Type B pancreatic cell (in vitro differentiated cells): ENCODE measurements at places on chromosomes 6 and 20.
A peak's percentile ranks its signal among the peaks of the same experiment; 100 is the strongest.

GRCh38 chr6:26468829-26469228, 11.1 kb downstream of the BTN2A1 start:
- DNase-seq = no peak

DNA sequence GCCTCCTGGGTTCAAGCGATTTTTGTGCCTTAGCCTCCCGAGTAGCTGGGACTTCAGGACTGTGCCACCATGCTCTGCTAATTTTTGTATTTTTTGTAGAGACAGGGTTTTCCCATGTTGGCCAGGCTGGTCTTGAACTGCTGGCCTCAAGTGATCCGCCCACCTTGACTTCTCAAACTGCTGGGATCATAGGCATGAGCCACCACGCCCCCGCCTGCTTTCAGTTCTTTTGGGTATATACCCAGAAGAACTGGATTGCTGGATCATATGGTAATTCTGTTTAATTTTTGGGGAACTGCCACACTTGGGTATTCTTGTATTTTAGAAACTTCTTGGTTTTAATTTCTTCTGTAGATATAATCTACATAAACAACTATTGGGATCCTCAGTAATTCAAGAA, 17.0 kb downstream of the CDS2 start:
- no peak for DNase-seq

GRCh38 chr6:9204171-9204570, 768.8 kb upstream of the SLC35B3 start:
- no peak for DNase-seq

GRCh38 chr6:17390276-17390675, 3.1 kb upstream of the CAP2 start:
- DNase-seq = no peak

DNA sequence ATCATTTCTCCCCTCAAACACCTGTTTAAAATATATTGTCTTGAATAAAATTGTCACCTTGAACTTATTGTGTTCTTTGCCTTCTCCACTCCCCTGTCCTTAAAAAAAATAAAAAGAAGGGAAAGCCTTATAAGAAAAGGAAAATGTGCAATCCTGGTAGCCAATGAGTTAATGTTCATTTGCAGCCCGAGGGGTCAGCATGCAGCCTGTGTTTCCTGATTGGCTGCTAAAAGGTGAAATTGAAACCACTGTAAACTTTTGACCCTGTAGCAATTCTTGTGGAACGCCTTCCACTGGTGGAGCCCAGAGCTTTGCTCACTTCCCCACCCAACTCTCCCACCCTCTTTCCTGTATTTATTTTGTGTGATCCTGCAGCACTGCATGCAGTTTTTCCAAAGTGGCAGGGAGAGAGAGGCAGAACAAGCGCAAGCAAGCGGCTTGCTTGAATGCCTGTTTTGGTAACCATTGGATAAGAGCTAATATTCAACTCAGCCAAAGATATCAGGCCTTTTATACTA, 74.9 kb downstream of the NCOA3 start:
- DNase-seq = peak; percentile 73

GRCh38 chr6:147057705-147058342, 146.4 kb upstream of the STXBP5 start:
- no peak for DNase-seq

DNA sequence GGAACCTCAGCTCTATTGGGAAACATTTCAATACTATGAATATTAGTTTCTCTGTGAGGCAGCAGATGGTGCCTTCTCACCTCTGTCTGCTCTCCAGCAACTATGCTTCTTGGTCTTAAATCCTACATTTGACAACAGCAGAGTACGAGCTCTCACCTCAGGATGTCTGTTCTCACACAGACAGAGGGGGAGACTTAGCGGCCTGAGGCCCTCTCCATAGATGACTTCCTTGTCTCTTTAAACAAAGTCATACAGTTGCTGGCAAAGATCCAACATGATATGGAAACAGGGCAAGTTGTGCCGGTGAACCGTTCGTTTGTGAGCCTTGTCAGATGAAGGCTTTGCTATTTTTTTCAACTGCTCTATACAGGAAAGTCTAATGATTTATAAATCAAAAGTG, 43.7 kb upstream of the GABRR1 start:
- DNase-seq = peak; percentile 53

DNA sequence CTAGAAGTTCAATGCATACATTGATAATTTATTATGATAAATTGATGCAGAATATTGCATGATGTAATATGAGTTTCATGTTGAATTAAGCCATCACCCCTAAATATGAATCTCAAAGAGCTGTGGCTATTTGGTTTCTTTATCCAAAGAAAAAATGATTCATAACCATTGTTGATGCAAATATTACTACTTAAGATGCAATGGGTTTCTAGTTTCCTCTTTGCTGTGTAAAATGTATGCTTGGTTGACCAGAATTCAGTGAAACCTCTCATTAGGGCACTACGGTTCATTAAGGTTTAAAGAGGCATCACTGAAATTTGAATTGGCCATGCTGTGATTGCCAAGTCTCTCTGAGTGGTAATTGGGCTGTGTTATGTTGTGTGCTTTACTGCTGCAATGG, 492.5 kb upstream of the FLRT3 start:
- no peak for DNase-seq

- no peak for DNase-seq
These were observed 109.2 kb upstream of the RALGAPA2 start for GRCh38 chr20:20821484-20822260.

DNA sequence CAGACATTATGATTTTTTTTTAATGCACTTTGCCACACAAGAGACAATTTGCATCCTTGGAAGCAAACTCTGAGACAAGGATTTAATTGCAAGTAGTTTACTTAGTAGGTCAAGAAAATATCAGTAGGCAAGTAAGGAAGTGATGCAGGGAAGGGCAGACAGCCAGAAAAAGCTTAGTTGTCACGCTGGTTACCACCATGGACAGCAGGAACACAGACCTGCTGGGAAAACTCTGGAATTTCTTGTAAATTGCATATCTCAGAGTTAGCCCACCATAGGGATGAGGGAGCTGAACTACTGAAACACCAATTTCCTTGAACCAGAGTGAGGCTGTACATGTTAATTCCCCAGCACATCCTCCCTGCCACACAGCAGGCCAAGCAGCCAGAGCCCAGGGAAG, 92.7 kb downstream of the L3MBTL3 start:
- no peak for DNase-seq

DNA sequence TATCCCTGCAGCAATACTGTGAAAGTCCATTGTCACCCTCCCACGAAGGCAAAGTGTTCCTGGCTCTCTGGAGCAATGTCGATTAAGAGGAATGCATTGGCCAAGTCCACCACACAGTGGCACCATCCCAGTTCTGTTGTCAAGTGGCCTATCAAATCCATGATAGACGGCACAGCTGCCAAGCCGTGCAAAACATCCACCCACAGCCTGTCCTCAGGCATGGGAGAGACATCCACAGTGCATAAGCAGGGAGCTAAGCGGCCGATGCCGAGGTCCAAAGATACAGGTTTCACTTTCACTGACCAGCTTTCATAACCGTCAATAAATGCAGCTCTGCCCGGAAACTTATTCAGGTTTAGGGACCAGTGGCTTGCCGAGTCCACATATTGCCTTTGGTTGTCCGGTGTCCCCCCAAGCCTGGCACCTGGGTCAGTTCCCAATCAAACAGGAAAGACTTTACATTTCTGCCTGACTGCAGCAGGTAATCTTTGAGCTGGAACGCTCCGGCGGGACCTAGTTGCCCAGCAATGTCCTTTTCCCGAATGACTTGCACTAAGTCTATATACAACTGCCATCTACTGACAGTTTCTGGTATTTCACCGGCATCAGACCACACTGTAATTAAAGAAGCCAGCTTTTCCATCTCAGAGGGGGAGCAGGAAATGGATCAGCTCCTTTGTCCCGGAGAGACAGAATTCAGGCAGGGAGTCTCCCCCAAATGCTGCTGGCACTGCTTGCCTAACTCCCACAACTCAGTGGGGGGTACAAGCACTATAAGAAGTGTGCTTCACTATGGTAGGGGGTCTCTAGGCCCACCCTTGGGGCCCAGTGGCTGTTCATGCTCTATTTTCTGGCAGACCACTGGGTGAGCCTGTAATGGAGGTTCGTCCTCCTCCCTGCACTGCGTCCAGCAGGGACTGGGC, 6.3 kb downstream of the ZKSCAN3 start:
- peak; percentile 73 for DNase-seq

DNA sequence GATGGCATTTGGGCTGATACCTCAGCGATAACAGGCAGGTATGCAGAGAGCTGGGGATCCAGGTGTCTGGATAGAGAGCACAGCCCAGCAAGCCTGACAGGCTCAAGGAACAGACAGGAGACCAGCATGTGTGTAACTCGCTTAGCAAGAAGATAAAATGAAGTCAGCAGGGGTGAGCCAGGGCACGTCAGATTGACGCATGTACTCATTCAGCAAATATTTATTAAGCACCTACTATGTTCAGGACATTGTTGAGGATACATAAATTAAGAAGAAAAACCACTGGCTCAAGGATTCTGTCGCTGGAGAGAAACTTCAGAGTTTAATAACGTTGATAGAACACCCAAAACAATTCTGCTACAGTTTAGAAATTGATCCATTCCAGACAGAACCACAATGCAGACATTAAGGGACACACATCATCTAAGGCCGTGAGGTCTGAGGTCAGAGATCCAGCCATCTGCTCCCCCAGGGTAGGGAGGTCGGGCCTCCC, 1.0 kb upstream of the DUSP22 start:
- DNase-seq = peak; percentile 58

DNA sequence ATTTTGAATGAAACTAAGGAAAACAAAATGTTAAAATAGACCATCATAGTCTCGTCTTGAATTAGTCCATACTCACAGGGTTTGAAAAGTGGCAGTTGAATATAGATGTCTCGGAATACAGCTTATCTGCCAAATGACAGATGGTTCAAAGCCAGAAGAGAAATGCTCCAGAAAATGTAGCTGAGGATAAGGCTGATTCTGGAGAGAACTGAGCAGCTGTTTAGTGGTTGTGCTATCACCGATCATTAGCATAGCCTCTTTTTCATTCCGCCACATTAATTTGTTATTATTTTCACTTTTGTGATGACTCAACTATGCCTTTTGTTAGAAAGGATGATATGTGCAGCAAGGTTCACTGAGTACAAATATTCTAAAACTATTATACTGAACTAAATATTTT, 390.2 kb upstream of the MAN1A1 start:
- DNase-seq = no peak

DNA sequence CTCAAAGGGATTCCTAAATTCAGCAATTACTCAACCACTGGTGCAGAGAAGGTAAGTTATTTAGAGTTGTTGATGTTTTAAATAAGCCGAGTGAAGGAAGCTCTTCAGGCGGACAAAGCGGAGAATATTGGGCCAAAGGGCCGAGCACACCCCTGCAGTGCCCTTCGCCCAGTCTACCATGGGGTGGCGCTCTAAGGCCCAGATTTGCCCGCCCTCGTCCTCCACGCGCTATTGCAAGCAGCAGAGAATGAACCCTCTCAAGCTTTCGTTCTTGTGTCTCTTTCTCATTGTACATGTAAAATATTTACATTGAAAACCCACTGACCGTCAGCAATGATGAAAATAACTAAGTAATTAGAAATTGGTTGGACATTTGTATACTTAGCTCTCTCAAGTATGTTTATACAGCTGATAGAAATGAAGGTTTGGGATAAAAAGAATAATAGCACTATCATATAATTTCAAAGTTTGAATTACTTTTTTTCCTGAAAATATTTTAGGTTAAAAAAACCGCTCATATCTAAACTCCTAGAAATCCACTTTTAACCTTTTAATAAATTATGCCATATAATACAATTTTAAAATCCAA, 195.0 kb upstream of the CEP162 start:
- peak; percentile 77 for DNase-seq

DNA sequence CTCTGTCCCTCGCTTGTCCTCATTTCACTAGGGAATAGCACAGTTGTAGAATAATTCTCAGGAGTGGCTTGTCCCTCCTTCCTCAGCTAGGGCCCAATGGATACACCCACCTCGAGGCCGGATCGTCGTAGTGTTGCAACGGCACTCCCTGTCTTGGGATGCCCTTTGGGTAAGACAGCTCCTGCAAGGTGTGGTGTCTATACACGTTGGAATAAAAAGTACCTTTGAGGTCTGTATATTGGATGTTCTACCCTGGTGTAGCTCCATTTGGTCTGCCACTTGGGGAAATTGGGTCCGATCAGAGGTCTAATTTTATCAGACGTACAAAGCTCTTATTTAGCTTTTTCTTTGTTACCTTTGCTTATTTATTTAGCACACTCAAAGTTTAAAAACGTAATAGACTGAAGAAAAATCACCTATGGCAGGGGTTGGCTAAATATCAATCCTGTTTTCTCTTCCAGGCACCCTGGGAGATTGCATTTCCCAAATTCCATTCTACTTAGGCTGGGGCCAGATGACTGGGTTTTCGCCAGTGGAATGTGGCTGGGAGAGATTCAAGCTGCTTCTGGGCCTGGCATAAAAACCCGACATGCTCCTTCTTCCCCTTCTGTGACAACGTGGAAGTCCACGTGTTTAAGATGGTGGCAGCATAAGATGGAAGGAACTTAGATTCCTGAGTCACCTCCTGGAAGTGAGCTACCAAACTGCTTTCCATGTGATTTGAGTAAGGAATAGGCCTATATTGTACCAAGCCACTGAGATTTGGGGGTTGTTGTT, 82.3 kb upstream of the CD83 start:
- no peak for DNase-seq

GRCh38 chr20:37481610-37482009, 39.4 kb upstream of the NNAT start:
- no peak for DNase-seq

GRCh38 chr20:49052334-49052733, 6.2 kb downstream of the CSE1L start:
- no peak for DNase-seq

GRCh38 chr20:51551186-51551585, 8.7 kb upstream of the NFATC2 start:
- DNase-seq = no peak

DNA sequence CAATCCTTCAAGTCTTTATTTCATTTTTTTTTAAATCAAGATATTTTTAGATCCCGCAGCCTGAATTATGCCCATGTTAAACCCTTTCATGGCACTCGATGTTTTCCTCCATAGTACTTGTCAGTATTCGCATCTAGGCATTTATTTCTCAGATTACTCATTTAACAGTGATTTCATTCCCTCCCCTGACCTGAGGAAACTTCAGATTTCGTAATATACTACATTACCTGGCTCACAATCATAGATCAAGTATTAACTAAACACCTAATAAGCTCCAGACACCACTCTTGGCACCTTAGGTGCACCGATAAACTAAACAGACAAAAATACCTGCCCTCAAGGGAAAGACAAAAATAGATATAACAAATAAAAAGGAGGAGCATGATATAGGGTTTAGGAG, 413.2 kb upstream of the GJE1 start:
- DNase-seq = no peak

- DNase-seq = no peak
These were observed 7.6 kb downstream of the CDKN1A start for GRCh38 chr6:36685926-36686667.

DNA sequence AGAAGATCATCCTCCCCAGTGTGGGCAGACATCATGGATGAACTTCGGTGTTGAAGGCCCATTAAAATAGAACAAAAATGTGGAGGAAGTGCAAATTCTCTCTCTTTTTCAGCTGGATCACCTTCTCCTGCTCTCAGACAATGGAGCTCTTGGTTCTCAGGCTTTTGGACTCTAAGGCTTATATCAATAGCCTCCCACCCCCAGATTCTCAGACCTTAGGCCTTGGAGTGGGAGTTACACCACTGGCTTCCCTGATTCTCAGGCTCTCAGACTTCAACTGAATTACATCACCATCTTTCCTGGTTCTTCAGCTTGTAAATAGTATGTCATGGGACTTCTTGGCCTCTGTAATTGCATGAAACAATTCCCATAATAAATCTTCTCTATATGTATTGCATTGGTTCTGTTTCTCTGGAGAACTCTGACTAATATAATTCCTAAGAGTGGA, 36.6 kb downstream of the NSFL1C start:
- DNase-seq = no peak

GRCh38 chr6:163627274-163628062, 212.9 kb downstream of the QKI start:
- DNase-seq = no peak
